ENCODE measurements at places on chromosomes 2 and 18.

GRCh38 chr2:54000524-54000923, 29.7 kb upstream of the PSME4 start:
- no peak for DNase-seq

DNA sequence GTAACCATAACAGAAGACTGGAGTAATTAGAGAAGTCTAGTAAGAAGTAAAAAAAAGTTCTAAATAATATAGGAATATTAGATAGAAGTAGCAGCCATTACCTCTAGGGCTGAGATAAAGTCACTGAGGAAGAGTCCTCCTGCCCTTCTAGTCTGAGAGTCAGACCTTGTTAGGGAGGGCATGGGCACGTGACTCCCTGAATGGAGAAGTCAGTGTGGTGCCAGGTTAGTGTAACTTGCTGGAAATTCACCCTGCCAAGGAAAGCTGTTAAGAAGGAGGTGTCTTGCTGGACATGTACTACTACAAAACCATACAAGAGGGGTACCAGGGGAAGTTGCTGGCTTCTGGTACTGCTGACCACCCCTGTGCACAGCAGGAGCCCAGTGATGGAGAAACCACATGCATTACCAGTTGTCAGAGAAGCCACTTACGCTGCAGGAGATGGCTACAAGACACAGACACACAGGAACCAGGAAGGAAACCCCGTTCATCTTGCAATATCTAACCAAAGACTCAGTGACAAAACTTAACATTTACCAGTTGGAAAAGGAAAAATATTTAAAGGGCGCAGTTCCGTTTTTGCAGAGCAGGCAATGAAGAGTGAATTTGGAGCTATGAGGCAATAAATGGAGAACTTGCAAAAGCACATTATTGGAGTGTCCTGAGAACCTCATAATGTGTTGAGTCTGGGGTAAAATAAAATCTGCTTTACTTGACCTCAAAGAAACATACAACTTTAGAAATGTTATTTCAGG, 77.2 kb upstream of the TLK1 start:
- no peak for DNase-seq

DNA sequence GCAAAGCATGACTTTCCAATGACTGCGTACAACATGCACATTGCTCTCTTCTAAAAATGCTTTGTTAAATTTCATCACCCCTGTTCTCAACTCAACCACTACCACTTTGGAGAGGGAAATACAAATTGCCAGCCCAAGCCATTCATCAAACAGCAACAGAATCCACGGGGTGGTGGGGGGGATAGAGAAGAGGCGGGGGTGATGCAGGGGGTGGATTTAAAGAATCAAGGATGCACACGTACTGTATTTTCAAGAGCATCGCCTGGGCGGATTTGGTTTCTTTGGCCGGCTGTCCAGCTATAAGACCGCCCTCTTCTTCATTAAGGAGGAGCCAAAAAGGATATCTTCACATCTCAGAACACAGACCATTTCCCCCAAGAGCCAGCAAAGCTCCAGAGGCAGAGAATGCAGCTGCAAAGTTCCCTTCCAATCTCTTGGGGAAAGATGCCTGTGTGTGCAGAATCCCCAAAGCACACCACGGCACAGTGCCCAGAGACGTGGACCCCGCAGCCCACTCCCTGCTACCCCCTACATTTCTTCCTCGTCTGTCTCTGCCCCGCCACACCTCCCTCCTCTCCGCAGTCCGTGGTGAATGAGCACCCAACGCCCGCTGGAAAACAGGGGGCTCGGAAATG, 977 bp downstream of the SLC8A1 start:
- DNase-seq, result peak; percentile 70

GRCh38 chr18:1394426-1394825, 489.8 kb downstream of the ADCYAP1 start:
- no peak for DNase-seq

DNA sequence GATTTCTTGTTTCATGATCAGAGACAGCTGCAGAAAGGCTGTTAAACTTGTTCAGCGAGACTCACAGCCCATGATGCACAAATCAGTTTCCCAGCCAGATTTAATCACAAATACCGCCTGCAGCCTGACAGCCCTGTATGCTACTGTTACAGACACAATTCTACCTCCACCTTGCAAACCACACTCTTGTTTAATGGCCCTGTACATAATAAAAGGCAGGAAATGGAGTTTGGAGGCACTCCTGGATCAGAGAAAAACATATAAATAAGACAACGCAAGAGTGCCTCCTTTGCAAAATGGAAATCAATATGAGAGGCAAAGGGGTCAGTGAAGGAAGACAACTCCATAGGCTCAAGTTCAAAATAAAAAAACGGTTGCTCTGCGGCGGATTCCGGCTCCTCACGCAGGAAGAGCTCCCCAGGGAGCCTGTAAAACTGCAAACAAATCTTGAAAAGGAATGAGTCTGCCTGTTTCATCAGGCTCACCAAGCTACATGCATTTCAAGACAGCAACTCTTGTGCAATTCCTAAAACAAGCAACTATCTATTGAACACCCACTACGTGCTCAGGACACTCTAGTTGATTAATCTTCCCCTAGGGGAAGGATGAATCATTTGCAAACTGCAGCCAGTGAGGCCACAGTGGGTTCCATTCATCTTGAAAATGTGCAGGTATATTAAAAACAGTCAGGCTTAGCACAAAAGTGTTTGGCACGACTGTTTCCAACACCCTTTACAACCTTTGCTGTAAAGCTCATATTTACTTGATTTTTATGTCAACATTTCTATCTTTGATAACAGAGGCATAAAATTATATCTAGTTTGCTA, 37.5 kb downstream of the TBC1D8 start:
- DNase-seq, result peak; percentile 67

GRCh38 chr2:239729681-239730566, 295.2 kb downstream of the NDUFA10 start:
- DNase-seq, result no peak

DNA sequence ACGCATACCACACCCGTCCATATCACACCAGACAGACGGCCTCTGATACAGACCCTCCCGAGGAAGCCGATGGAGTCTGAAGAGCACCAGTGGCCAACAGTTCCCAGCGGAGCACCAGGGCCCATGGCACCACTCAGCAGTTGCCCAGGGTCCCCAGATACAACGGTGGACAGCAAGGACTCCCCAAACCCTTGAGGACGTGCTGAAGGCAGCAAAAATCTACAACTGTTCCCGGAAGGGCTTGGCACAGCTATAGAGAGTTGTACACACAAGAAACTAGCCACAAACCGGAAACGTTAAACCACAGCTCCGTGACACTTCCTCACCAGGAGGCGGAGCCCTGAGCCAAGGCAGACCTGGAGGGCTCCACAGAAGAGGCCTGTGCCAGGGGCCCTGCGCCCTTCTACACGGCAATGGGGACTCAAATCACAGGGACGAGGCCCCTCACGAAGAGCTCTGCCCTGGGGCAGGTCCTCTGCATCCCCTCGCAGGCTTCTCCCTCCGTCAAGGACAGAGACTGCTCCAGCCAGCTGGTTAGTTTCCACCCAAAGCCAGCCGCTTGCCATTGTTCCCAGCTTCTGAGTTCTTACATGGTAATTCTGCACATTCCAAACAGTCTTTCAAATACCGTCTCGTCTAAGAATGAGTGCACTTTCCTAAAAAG, 133.4 kb downstream of the HDAC4 start:
- DNase-seq, result no peak

DNA sequence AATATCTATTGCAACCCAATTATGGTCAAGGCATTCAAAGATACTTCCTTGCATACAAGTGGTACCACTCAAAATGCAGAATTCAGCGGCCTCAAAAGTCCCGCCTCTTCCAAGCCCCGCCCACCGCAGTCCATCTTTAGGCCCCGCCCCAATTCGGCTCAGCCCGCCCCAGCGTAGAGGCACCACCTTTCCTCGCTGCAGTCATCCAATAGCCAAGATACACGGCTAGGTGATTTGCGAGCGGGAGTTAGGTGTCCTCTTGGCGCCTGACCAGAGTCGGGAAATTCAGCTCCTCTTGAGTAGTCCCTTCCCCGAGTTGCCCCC, 431 bp upstream of the SEC11C start:
- peak; percentile 97 for DNase-seq

- DNase-seq, result no peak
These were observed 664 bp downstream of the CAMKMT start for GRCh38 chr2:44362207-44363015.

GRCh38 chr18:61697306-61697909, 195.4 kb downstream of the RNF152 start:
- DNase-seq, result no peak

DNA sequence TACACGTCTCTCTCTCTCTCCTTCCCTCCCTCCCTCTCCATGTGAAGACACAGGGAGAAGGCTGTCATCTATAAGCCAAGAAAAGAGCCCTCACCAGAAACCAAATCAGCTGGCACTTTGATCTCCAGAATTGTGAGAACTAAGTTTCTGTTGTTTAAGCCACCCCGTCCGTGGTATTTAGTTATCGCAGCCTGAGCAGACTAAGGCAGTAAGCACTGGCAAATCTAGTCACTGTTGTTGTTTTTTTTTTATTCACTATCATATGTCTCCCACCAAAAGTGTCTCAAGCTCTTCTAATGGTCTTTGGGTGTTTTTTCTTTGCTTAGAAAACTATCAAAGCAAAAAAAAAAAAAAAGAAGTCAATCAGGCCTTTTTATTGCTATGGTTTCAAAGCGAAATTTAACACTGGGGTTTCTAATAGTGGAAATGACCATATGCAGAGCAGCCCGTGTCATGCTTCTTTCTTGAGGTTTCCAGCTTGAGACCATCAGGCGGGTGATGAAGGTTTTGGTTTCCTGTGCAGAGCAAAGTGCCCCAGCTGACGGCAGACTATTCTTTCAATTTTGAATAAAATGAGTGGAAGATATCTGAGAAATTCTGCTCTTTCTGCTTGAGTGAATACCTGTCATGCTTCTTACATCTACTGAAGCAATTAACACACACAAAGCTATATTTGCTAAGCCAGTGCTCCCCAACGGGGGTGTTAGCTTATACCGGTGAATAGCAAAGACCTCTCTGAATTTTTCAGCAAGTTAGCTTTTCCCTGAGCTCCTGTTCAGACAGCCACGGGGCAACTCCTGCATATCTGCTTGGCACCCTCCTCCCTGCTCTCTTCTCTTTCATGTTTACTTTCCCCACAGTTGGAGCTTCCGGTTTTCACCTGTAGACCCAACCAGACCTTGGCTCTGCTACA, 394.1 kb upstream of the ATP5MC3 start:
- no peak for DNase-seq

GRCh38 chr2:11491348-11491933, 25.5 kb upstream of the E2F6 start:
- no peak for DNase-seq

GRCh38 chr18:78407466-78407844, 572.2 kb upstream of the SALL3 start:
- no peak for DNase-seq

- DNase-seq, result no peak
These were observed 426.1 kb downstream of the PARD3B start for GRCh38 chr2:204971206-204971907.

GRCh38 chr18:35956226-35956625, 16.3 kb upstream of the RMP24 start:
- DNase-seq, result no peak
